ENCODE measurements at places on chromosomes 1 and 21.

- no peak for DNase-seq
These were observed 662 bp upstream of the LGALS8 start for GRCh38 chr1:236522937-236523703.

- no peak for DNase-seq
These were observed 186.0 kb upstream of the AJAP1 start for GRCh38 chr1:4468386-4468785.

DNA sequence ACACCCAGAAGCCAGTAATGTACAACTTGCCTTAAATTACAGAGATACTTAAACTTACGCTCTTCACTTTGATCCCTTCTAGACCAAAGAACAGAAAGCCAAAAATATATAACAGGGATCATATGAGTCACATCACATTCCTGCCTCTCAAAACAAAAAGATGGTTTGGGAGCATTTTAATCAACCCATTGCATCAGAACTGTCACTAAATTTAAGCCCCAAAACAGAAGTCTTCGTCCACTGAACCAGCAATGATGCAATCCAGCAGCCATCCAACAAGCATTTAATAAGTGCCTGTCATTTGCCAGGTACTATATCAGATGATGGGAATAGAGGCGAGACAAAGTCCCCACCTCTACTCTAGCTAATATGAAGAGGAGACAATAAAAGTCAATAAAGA lies 42.7 kb upstream of the GLIS1 start:
- no peak for DNase-seq

- DNase-seq: no peak
These were observed 213.9 kb downstream of the PATJ start for GRCh38 chr1:61956016-61956645.

- DNase-seq: no peak
These were observed 36.3 kb downstream of the SDC3 start for GRCh38 chr1:30872033-30872947.

GRCh38 chr21:45780647-45781046 lies 137.1 kb downstream of the PCBP3 start:
- DNase-seq: no peak

- DNase-seq: no peak
These were observed 11.9 kb upstream of the CCN1 start for GRCh38 chr1:85568660-85569059.

GRCh38 chr1:117367046-117368025 lies at the start of gene MAN1A2:
TSS of gene MAN1A2 (plus strand) at chr1:117367449. CDS start at chr1:117368184, 735 bp downstream.
- DNase-seq: peak; percentile 72

- no peak for DNase-seq
These were observed 4.7 kb downstream of the S100A2 start for GRCh38 chr1:153560771-153561465.

DNA sequence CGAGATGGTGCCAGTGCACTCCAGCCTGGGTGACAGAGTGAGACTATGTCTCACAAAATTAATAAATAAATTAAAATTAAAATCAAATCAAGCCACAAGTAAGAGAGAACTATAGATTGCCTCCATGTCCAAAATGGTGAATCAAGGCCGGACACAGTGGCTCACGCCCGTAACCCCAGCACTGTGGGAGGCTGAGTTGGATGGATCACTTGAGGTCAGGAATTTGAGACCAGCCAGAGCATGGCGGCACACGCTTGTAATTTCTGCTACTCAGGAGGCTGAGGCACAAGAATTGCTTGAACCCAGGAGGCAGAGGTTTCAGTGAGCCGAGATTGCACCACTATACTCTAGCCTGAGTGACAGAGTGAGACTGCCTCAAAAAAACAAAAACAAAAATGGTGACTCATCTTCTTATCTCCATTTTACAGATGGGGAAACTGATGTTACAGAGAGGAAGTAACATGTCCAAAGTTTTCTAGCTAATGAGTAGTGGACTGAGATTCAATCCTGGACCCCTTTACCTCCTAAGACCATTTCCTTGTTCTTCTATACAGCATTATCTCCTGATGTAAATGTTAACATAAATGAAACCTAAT lies 99.0 kb upstream of the HNRNPU start:
- no peak for DNase-seq

GRCh38 chr1:185152187-185152767 lies 4.5 kb downstream of the TRMT1L start:
- DNase-seq: no peak

GRCh38 chr1:236120721-236121153 lies 21.6 kb upstream of the GPR137B start:
- no peak for DNase-seq
